ENCODE measurements at places on chromosomes 2 and 18. TPM values are rescaled to one million over a fixed set of nuclear protein-coding genes. Genes with fewer than 3 reads are reported as not detected.

Gene CDH2
- total RNA-seq = not detected

Gene RGPD8
- 4.1 TPM for total RNA-seq

Gene SULT1C2
- not detected for total RNA-seq

Gene TMEM247
- total RNA-seq = not detected

Gene AP1S3
- 7.5 TPM for total RNA-seq

Gene FSHR
- not detected for total RNA-seq

Gene AQP12B
- not detected for total RNA-seq

Gene TRIM43
- total RNA-seq = not detected

Gene FBXO15
- 0.89 TPM for total RNA-seq

Gene SEMA4C
- total RNA-seq = 35.4 TPM

Gene ZC3H8
- 19.3 TPM for total RNA-seq

DNA sequence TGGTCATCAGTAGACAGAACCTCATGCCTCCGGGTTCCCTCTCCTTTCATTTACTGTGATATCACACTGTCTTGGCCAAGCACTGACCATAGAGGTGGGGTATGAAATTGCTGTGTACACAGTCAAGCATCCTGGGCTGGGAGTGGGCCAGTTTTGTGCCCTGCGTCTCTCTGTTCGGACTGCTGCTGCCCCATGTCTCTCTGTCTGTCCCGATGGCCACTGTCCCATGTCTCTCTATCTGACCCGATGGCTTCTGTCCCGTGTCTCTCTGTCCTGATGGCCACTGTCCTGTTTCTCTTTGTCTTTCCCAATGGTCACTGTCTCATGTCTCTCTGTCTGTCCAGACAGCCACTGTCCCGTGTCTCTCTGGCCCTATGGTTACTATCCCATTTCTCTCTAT lies 164.9 kb downstream of the ARL4C start:
- no peak overlapping the region for H3K4me3 ChIP-seq
- peaks cover 65% of the 10 kb centered on the region for H3K4me1 ChIP-seq
- no peak for DNase-seq
- H3K27me3 ChIP-seq = no peaks in the 10 kb centered on the region

- H3K4me3 ChIP-seq = no peak overlapping the region
- H3K4me1 ChIP-seq = no peaks in the 10 kb centered on the region
- no peak overlapping the region for H3K27ac ChIP-seq
- peaks cover 7% of the 10 kb centered on the region for H3K27me3 ChIP-seq
- no peaks in the 10 kb centered on the region for H3K36me3 ChIP-seq
Measured at GRCh38 chr2:172865422-172865821, 129.8 kb downstream of the RAPGEF4 start.

DNA sequence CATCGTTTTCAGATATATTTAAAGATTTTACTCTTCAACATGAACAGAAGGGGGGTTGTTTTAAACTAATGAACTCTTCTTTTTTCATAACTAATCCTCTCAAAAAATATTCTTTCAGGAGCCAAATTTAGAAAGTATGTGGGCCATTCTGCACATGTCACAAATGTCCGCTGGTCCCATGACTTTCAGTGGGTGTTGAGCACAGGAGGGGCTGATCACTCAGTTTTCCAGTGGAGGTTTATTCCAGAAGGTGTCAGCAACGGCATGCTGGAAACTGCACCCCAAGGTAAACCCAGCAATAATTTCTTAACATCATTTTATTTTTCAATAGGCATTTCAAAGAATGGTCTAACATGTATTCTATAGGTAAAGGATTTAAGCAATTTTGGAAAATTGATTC lies 136.0 kb downstream of the EML6 start:
- DNase-seq = no peak
- H3K4me3 ChIP-seq = no peak overlapping the region
- no peaks in the 10 kb centered on the region for H3K36me3 ChIP-seq
- no peaks in the 10 kb centered on the region for H3K27me3 ChIP-seq
- no peak overlapping the region for H3K27ac ChIP-seq

DNA sequence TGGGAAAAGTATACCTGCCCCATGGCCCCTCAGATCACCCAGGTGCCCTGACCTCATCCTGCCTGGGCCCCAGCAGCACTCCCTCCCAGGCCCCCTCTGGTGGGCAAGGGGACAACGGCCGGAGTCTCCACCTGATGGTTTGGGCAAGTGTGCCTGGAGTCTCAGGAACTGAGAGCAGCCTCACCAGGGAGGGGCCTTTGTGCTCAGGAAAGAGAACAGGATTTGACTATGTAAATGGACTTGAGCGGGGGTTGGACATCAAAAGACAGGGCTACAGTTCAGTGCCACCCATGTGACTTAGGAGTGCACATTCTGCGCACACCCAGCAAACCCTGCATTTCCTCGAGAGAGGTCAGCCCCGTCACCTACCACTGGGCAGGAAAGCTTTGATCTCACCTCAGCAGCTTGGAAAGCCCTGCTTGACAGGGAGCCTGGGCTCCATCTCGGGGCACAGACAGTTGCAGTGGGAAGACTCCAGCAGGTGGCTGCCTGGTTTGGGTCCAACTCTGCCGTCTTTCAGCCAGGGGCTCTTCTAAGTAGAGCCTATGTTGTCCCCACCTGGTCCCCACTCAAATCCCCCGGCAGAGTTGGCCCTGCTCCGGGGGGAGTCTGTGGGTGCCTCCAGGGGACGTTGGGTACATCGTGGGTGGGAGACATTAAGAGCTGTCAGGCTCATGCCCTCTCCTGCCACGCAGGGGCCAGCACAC lies 3.3 kb downstream of the INPP5D start:
- peak; percentile 26 for DNase-seq
- peak overlapping the region; percentile 96 for H3K4me3 ChIP-seq
- peaks cover 60% of the 10 kb centered on the region for H3K4me1 ChIP-seq
- peak overlapping the region; percentile 98 for H3K27ac ChIP-seq
- H3K36me3 ChIP-seq = peaks cover 65% of the 10 kb centered on the region

DNA sequence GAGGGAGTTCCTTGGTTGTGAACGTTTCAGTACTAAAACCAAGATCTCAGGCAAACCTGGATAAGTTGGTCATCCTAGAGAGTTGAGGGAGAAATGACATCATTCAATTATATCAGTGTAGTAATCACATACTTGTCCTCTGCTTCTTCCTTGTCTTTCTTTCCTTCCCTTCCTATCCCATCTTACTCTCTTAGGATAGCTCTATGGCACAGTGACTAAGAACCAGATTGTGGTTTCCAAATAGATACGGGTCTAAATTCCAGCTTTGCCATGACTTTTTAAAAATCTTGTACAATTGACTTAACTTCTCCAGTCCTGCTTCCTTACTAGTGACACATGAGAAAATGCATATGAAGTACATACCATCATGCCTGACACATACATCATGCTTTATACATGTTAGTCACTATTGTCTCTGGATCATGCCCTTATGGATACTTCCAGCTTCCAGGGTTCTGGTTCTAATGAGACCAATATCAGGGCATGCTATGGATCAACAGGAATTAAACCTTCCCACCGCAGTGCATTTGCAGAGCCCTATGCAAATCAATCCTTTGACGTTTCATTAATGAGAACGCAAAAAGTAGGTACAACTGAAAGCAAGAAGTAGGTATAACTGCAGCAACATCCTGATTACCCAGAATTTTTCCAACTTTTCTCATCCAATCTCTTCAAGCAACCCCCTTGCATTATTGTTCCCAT lies 168.0 kb upstream of the KLF7 start:
- H3K36me3 ChIP-seq = no peaks in the 10 kb centered on the region

DNA sequence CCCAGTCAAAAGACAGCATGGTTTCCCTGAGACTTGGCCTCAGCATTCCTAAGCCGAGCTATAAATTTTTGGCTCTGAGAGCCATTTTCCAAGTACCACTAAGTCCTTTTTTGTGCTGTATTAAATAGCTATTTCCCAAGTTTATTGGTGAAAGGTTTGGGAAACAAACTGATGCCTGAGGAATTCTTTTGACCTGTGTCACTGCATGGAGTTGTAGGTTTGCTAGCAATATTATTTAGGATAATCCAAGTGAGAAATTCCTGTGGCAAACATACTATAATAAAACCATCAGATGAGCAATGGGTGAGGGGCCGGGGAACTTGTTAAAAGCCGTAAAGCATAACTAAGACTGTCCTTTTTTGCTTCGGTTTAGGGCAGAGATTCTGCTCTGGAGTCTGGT lies 28.4 kb downstream of the ARHGAP28 start:
- no peaks in the 10 kb centered on the region for H3K4me1 ChIP-seq
- no peak overlapping the region for H3K4me3 ChIP-seq
- no peak overlapping the region for H3K27ac ChIP-seq
- no peaks in the 10 kb centered on the region for H3K36me3 ChIP-seq
- no peaks in the 10 kb centered on the region for H3K27me3 ChIP-seq

GRCh38 chr2:212186166-212186565 lies 352.4 kb downstream of the ERBB4 start:
- no peaks in the 10 kb centered on the region for H3K36me3 ChIP-seq
- no peak overlapping the region for H3K4me3 ChIP-seq
- H3K4me1 ChIP-seq = no peaks in the 10 kb centered on the region

DNA sequence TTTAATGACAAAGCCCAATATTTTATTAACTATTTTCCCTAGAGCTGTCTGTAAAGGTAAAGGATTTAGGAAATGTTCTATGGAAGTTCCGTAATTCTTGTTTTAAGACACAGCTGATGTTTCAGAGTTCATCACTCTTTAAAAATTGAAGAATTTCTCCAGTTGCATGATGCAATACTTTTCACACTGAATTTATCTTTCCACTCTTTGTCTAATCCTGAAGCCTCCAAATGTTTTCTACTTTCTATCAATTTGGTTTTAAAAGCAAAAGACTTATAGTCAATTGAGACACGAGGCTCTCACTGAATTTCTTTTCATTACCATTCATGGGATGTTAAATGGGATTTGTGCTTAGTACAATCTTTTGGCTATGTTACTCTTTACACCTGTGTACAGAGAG lies 223.2 kb downstream of the TDRD15 start:
- no peaks in the 10 kb centered on the region for H3K27me3 ChIP-seq
- no peaks in the 10 kb centered on the region for H3K36me3 ChIP-seq
- no peak overlapping the region for H3K27ac ChIP-seq
- H3K4me1 ChIP-seq = no peaks in the 10 kb centered on the region

GRCh38 chr2:35080231-35080910 lies 1275.2 kb upstream of the CRIM1 start:
- DNase-seq = no peak
- no peaks in the 10 kb centered on the region for H3K27me3 ChIP-seq
- no peak overlapping the region for H3K4me3 ChIP-seq
- no peaks in the 10 kb centered on the region for H3K36me3 ChIP-seq
- H3K27ac ChIP-seq = no peak overlapping the region

DNA sequence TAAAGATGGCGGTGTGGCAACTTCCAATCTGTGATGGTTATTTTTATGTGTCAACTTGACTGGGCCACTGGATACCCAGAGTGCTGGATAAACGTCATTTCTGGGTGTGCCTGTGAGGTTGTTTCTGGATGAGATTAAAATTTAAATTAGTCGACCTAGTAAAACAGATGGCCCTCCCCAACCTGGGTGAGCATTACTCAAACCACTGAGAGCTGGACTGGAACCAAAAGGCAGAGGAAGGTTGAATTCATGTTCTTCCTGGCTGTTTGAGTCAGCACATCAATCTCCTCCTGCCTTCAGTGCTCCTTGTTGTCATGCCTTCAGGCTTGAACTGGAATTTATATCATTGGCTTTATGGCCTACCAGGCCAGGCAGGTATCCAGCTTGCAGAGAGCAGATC lies 190.8 kb upstream of the RGPD4 start:
- H3K27me3 ChIP-seq = no peaks in the 10 kb centered on the region
- no peaks in the 10 kb centered on the region for H3K36me3 ChIP-seq
- no peak overlapping the region for H3K27ac ChIP-seq
- H3K4me1 ChIP-seq = no peaks in the 10 kb centered on the region

GRCh38 chr2:237486819-237487448 lies at the start of gene MLPH:
Gene MLPH, plus strand, starts transcription at chr2:237487251. Its CDS starts 6,176 bp downstream, at chr2:237493427.
- no peaks in the 10 kb centered on the region for H3K4me1 ChIP-seq
- no peaks in the 10 kb centered on the region for H3K36me3 ChIP-seq
- no peak within 1 kb of the TSS for H3K4me3 ChIP-seq
- peaks cover 40% of the 10 kb centered on the region for H3K27me3 ChIP-seq
- no peak within 1 kb of the TSS for H3K27ac ChIP-seq

DNA sequence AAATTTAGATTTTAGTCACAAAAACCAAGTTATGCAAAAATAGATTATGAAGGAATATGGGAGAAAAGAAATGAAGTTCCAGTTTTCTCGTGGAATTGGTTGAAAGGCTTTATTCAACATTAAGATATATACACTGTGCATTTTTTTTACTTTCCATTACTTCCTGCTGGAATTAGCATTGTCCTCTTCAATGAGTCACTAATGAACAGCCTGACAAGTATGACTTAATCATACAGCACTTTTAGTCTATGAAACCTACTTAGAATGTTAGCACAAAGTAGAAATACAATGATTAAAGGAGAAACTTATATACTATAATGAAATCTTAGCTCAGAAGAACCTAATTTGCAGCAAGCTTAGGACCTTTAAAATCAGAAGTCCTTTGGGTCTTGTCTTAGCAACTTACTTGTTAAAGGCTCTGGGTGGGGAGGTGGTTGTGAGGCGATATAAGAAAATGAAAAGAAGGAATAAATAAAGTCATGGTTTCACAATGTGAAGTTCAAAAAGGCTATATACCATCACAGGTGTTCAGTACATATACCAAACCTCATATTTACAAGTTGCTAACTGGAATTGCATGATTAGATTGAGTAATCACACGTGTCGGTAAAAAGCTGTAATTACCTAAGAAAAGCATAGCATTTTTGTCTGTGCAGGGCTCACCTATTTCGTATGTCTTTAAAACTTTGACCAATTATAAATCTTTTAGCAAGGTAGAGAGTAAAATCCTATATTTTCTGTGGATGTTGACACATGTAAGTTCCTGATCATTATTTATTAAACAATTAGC lies 236.8 kb downstream of the CAMKMT start:
- H3K27ac ChIP-seq = no peak overlapping the region
- no peaks in the 10 kb centered on the region for H3K36me3 ChIP-seq
- no peaks in the 10 kb centered on the region for H3K4me1 ChIP-seq

- H3K36me3 ChIP-seq = no peaks in the 10 kb centered on the region
- no peak for DNase-seq
- peaks cover 3% of the 10 kb centered on the region for H3K27me3 ChIP-seq
- no peak overlapping the region for H3K4me3 ChIP-seq
- H3K27ac ChIP-seq = no peak overlapping the region
Measured at GRCh38 chr2:20985062-20985461, 58.8 kb downstream of the APOB start.

DNA sequence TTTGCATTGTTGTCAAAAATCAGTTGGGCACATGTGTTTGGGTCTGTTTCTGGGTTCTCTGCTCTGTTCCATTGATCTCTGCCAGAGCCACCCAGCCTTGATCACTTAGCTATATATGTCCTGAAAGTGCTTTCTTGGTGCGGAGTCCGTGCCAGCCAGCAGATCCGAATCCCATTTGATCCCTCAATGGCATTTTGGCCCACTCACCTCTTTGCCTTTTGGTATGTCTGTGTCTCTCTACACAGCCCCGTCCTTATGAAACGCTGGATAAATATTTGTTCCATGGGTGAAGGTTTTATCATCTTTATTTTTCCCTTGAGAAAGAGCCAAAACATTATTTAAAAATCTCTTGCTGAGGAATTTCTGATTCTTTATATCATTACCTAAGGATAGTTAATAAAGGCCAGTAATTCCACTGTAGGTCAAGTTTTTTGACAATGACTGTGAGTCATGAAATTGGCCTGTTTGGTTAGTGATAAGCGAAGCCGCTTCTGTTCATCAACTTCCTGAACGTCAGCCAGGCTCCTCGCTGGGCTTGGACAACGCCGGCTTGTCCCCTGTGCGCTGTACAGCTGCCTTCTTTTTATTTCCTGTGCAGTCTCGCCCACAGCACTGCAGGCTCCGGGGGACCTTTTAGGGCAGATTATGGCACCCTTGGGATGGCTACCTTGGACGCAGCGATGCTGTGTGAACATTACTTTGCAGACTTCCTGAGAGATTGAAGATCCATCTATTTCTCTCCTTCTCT lies 24.9 kb downstream of the MTCL1 start:
- no peak overlapping the region for H3K4me3 ChIP-seq
- H3K4me1 ChIP-seq = no peaks in the 10 kb centered on the region
- no peaks in the 10 kb centered on the region for H3K36me3 ChIP-seq
- no peaks in the 10 kb centered on the region for H3K27me3 ChIP-seq
- no peak overlapping the region for H3K27ac ChIP-seq

Measured in activated CD4-positive, alpha-beta T cell treated with anti-CD3 and anti-CD28 coated beads, Interleukin-2, amount 10 ng/mL, durations not matched to agents 7 days and 5 days (primary cell).